ENCODE measurements at places on chromosomes 3 and 15.

- DNase-seq = peak; percentile 62
Observed at GRCh38 chr3:195537995-195538394, 5.1 kb downstream of the PPP1R2 start.

- DNase-seq = no peak
Observed at GRCh38 chr3:40333852-40334251, 24.3 kb downstream of the EIF1B start.

- no peak for DNase-seq
Observed at GRCh38 chr15:84685304-84685703, 27.3 kb upstream of the NMB start.

- no peak for DNase-seq
Observed at GRCh38 chr15:92634671-92635201, 20.8 kb downstream of the FAM174B start.

DNA sequence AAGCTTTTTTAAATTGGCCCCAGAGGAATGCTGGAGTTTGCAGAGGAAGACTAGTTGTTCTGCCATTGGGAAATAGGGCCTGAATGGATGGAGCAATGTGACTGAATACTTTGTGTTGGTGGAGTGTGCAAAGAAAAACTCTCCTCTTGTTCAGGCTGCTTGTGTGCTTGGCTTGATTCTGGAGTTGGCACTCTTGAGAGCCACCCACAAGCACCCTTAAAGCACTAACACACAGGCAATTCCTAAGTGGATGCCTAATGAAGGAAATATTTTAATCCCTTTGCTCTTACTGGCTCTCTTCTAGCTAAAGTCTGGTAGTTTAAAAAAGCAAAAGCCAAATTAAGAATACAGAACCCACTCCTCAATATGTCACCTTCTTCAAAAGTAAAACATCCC is 304.4 kb upstream of the C2CD4B start:
- DNase-seq = no peak

- DNase-seq = no peak
Observed at GRCh38 chr3:136657526-136657925, 94.7 kb downstream of the STAG1 start.

- no peak for DNase-seq
Observed at GRCh38 chr3:22836131-22836530, 367.0 kb upstream of the UBE2E2 start.

Measured in CD4-positive, alpha-beta T cell treated with Interleukin-12 subunit alpha and Interleukin-12 subunit beta, for 1 hour (primary cell).